CD4-positive, alpha-beta T cell (primary cell): ENCODE measurements at places on chromosomes 4 and X. TPM values are rescaled to one million over a fixed set of nuclear protein-coding genes. Genes with fewer than 3 reads are reported as not detected.

The ASB12 gene
- total RNA-seq: not detected

DNA sequence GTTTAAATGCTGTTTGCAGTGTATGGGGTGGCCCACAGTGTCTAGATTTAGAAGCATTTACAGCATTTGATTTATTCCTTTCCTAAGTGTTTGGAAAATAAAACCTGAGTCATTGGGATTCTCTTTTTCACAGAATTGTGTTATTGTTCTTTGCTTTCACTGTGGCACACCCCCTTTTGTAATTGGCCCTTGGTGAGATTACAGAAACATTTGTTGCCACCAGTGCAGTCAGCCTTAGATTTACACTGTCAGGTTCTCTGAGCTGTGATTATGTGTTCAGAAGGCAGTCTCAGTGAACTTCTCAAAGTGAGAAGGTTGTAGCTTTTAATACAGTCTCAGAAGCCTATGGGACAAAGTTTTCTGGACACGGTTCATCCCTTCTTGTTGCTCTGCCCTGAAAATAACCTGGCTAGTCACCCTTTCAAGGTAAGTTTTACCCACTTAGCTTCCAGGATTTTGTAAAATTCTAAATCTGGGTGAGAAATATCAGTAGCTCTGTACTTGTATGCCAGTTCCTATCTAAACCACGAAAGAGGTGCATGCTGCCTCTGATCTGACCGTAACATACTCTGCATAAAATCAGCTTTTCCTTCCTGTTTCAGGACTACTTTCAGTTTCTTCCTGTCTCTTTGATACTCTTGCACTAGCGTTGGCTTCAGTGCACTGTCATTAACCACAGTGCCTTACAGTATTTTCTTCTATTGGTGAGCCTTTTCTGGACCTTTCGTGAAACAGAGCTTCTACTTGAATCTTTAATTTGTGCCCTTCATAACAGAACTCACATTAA, 12.6 kb downstream of the RUFY3 start:
- no peaks in the 10 kb centered on the region for H3K27me3 ChIP-seq
- peaks cover 35% of the 10 kb centered on the region for H3K4me1 ChIP-seq
- H3K27ac ChIP-seq: peak overlapping the region; percentile 37
- no peaks in the 10 kb centered on the region for H3K36me3 ChIP-seq
- no peak for DNase-seq

DNA sequence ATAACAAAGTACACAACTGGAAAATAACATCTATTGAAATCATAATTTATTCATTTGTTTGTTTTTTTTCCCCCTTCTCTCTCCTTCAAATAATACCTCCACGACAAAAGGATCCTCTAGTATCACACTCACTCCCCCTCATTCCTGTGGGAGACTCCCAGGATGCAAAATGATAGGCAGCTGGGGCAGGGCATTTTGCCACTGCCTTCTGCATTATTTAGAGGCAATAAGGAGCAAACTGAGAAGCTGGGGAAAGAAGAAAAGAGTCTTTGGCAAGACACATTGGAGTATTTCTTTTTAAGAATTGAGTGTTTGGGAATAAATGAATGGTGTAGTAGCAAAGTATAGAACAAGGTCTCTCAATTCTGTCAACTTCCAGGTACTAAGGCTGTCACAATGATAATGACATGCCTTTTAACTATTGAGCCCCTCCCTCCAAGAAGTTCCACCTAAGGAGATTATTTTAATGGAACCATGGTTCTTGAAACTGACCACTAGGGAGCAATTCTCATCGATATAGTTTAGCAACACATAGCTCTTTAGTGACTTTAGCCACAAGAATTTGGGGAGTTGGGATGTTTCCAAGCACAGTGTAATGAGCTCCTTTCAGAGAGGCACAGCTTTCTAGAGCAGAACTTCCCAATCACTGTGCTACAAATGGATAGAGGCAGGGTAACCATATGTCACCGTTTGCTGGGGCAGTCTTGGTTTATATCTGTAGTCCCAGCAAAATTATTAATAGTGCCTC, 303.3 kb downstream of the FRMPD4 start:
- DNase-seq: no peak
- no peaks in the 10 kb centered on the region for H3K36me3 ChIP-seq
- no peaks in the 10 kb centered on the region for H3K4me1 ChIP-seq
- H3K27me3 ChIP-seq: no peaks in the 10 kb centered on the region
- H3K27ac ChIP-seq: no peak overlapping the region

- no peak overlapping the region for H3K27ac ChIP-seq
- peaks cover 2% of the 10 kb centered on the region for H3K36me3 ChIP-seq
- peaks cover 6% of the 10 kb centered on the region for H3K4me1 ChIP-seq
- no peaks in the 10 kb centered on the region for H3K27me3 ChIP-seq
Observed at GRCh38 chrX:110156167-110156754, 153.3 kb downstream of the TMEM164 start.

DNA sequence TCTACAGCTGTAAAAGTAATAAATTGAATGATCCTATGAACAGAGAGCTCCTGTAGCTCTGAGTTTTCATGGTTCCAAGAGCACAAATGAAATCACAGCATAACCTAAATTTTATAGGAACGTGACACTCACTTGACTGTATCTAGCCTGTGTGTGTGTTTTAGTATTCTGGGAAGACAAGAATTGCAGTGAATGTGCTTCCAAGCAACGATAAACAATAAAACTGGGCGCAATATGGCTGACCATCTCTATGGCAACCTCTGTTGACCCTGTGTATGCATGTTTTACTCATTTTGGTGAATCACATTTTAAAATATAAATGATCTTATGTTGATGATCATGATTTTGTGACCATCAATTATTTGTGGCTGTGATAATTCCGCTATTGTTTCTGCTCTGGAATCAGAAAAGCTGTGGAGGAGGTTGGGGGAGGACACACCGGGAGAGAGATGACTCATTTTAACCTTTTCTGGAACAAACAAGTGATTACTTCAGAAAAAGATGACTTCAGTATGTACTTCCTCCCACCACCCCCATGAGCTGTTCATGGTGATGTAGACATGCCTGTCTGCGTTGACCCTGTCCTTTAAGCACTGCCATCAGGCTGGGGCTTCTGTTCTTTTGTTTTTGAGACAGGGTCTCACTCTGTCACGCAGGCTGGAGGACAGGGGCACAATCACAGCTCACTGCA, 31.8 kb downstream of the USP11 start:
- no peak overlapping the region for H3K4me3 ChIP-seq
- H3K4me1 ChIP-seq: no peaks in the 10 kb centered on the region
- no peaks in the 10 kb centered on the region for H3K27me3 ChIP-seq
- H3K36me3 ChIP-seq: no peaks in the 10 kb centered on the region
- no peak for DNase-seq

DNA sequence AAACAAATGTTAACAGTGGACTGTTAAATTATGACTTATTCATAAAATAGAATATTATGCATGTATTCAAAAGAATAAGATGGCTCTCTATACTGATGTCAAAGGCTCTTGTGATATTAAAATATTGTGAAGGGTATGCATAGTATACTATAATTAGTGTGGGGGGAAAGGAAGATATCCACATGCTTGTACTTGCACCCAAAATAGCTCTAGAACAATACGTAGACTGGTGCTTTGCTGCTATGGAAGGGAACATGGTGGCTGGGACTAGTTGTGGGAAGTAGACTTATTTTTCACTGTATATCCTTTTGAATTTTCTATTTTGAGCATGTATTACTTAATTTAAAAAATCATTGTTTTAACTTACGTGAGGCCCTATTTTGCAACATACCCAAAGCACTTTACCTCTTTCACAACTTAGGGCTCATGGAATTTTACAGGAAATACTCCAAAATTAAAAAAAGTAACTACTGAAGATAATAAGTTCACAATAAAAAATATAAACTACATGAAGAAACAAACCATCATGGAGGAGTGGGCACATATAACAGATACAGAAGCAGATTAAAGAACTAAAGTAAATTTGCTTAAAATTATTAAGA, 7.9 kb downstream of the PGRMC2 start:
- no peak overlapping the region for H3K27ac ChIP-seq
- peaks cover 2% of the 10 kb centered on the region for H3K36me3 ChIP-seq
- DNase-seq: no peak

GRCh38 chrX:40176351-40177116, 78.8 kb upstream of the BCOR start:
- peak; percentile 70 for DNase-seq
- H3K27ac ChIP-seq: peak overlapping the region; percentile 90
- H3K27me3 ChIP-seq: no peaks in the 10 kb centered on the region
- H3K4me3 ChIP-seq: peak overlapping the region; percentile 73
- H3K36me3 ChIP-seq: no peaks in the 10 kb centered on the region

DNA sequence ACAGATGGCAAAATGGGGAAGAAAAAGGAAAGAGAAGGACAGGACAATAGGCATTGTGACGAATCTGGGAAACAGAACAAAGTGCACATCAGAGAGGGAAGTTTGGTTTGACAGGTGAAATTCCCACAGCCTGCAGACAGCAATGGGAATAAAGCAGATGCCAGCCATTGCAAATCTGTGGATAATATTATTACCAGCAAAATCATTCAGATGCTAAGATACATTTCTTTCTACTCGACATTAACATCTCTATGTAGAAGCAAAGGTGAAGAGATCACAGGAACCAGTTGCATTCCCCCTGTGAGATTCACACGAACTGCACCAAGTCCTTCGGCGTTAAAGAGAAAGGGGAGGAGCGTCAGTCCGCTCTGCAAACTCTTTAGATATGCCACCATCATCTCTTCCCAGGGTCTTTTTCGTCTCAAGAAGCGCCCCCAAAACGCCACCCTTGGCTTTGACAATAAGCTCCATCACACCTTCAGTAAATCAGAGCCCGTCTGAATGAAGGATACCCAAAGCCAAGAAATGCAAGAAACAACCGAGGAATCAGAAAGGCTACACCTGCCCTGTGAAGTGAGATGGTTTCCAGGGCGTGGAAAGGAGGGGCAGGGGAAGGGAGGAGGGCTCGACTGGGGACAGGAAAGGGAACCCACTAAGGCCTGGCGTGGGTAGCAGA, 1.9 kb downstream of the NEUROG2 start:
- no peaks in the 10 kb centered on the region for H3K36me3 ChIP-seq
- no peak overlapping the region for H3K27ac ChIP-seq
- peaks cover 62% of the 10 kb centered on the region for H3K4me1 ChIP-seq
- peaks cover 97% of the 10 kb centered on the region for H3K27me3 ChIP-seq
- no peak for DNase-seq
- H3K4me3 ChIP-seq: peak overlapping the region; percentile 63

DNA sequence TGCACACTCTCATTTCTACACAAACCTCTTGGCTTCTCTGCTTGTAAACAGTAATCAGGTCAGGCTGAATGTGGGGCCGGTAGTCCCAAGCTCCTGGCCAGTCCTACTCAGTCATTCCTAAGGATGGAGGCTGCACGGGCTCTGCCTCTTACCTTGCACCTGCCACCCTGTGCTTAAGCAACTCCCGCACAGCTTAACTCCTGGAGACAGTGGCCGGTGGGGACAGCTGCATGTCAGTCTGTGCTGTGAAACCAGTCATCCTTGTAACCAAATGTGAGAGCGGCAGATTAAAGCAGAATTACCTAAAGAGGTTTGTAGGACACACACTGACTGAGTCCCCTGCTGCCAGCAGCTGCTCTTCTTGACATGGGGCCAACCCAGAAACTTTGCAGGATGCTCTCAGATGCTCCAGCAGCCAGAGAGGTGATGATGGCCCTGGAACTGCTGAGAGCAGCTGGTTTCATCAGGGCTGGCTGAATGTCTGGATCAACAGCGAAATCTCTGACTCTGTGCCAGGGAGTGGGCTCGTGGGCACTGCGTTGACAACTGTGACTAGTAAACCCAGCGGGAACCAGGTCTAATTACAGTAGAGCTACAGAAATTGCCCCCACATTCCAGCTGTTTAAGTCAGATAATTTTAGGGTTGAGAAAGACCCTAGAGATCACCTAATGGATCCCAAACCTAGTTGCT, 123.7 kb downstream of the ANAPC4 start:
- H3K27ac ChIP-seq: no peak overlapping the region
- no peaks in the 10 kb centered on the region for H3K27me3 ChIP-seq
- no peak for DNase-seq
- no peak overlapping the region for H3K4me3 ChIP-seq
- H3K36me3 ChIP-seq: no peaks in the 10 kb centered on the region
- H3K4me1 ChIP-seq: no peaks in the 10 kb centered on the region

The PDLIM3 gene
- not detected for total RNA-seq

The CORIN gene
- 0.14 TPM for total RNA-seq

The LUZP4 gene
- not detected for total RNA-seq

DNA sequence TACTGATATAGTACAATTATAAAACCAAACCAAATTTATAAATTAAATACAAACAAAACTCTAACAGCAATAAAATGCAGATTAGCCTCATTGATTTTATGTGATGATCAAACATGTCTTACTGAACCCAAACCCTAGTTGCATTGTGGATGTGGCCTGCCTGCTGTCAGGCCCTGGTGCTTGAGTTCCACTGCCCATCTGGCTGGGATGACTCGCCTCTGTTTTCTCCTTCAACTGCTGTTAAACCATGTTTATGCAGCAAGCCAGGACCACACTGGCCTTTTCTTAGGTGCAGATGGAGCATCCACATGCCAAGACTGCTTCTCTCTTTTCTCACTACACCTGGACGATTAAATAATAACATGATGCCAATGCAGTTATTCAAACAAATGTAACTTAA, 22.6 kb downstream of the NAP1L5 start:
- H3K27me3 ChIP-seq: no peaks in the 10 kb centered on the region
- H3K4me3 ChIP-seq: no peak overlapping the region
- no peaks in the 10 kb centered on the region for H3K4me1 ChIP-seq
- DNase-seq: no peak

DNA sequence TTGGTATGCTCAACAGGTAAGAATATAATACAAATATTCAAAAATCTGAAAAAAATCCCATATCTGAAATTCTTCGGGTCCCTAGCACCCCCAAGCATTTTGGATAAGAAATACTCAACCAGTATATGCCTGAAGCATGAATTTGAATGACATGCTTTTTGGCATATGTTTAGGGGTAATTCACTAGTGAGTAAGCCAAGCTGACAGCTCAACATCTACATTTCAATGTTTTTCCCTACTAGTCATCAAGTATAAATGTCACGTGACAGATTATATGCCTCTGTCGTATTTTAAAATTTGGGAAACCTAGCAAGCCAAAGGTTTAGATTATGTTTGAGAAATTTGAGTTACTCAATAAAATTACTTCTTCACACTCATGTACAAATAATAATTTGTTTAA, 125.1 kb downstream of the FGF16 start:
- H3K4me1 ChIP-seq: no peaks in the 10 kb centered on the region
- no peak for DNase-seq
- H3K36me3 ChIP-seq: peaks cover 14% of the 10 kb centered on the region
- no peak overlapping the region for H3K4me3 ChIP-seq

DNA sequence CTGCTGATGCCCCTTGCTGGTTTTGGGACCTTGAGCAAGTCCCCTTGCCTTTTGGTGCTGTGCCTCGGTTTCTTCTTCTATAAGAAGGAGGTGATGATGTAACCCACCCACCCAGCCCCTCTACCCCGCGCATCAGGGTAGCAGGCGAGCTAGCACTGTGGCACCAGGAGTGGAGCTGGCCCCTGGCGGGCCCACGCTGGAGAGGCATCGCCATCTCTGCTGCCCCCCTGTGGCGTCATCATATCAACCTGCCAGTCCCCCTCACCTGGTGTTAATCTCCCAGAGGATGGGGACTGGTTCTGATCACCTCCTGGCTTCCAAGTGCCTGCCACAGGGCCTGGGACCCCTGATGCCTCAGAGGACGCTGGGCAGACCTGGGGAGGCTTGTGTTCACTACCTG, 6.3 kb upstream of the SORCS2 start:
- no peaks in the 10 kb centered on the region for H3K4me1 ChIP-seq
- no peaks in the 10 kb centered on the region for H3K27me3 ChIP-seq
- no peak overlapping the region for H3K27ac ChIP-seq
